ENCODE measurements at places on chromosomes 7 and 10.
A peak's percentile ranks its signal among the peaks of the same experiment; 100 is the strongest.

DNA sequence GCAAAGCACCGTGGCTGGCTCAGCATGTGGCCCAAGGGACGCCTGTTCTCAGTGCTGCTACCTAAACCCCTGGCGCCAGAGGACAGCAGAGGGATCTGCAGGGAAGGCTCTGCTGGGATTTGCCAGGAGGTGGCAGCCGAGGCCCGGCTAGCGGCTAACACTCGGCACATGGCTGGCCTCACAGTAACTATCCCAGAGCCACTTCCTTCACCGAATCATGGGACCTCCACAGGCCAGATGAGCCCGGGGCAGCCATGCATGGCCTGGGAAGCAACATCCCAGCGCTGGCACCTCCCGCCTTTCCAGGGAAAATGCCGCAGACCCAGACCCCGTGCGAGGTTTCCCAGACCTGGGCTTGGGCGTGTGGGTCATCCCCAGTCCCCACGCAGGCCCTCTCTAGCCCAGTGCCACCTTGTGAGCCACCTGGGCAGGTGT, 36.4 kb downstream of the DPYSL4 start:
- peak; percentile 70 for DNase-seq

GRCh38 chr7:106480616-106481031, 180.3 kb downstream of the CCDC71L start:
- DNase-seq, result no peak

- no peak for DNase-seq
Measured at GRCh38 chr10:101165736-101166135, 34.6 kb downstream of the TLX1 start.

- DNase-seq, result no peak
Measured at GRCh38 chr7:63038987-63039386, 959.7 kb upstream of the ZNF722 start.

- DNase-seq, result no peak
Measured at GRCh38 chr7:77985974-77986339, 187.4 kb downstream of the PHTF2 start.

DNA sequence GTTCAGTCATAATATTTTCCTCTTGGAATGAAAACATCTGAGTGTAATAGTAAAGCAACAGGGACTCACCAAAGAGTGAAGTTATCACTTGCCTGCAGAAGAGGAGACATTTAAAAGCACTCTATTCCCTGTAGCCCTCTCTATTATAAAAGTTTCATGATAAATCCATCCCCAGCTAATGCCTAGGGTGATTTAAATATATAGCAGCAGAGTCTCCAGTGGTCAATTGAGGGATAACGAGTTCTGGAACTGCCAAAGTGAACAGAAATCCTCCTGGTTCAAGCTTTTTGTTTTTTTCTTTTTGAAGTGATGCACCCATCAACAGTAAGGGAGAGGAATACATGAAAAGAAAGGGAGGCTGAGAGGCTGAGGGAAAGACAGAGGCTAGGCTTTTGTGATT, 87.3 kb downstream of the EVX1 start:
- DNase-seq, result no peak

GRCh38 chr10:47053081-47053798, 142.0 kb downstream of the PTPN20 start:
- no peak for DNase-seq

DNA sequence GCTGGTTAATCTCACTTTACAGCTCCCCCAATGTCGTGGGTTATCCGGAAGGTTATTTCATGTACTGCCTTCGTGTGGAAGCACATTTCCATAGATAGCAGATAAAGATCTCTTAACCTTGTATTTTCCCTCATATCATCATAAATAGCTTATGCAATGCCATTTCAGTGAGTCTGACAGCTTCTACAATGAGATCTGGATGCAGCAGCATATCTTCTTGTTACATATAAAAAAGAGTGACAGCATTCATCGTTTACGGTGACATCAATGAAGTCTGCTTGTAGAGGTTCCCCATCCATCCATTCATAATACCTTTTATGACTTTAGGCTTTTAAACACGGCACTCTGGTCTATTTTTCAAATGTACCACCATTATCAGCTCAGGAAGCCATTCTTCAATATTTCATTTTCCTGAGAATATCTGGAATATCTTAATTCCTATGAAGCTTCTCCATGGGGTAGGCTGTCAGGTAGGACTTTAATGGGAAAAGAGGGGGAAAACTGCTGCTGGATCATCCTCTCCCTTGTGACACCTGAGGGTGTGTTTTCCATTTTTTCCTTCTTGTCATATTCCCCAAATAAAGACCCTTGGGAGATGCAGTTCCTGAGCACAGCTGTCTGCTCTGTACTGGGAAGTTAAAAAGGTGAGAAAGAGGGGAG, 51.9 kb upstream of the CTBP2 start:
- DNase-seq, result no peak

DNA sequence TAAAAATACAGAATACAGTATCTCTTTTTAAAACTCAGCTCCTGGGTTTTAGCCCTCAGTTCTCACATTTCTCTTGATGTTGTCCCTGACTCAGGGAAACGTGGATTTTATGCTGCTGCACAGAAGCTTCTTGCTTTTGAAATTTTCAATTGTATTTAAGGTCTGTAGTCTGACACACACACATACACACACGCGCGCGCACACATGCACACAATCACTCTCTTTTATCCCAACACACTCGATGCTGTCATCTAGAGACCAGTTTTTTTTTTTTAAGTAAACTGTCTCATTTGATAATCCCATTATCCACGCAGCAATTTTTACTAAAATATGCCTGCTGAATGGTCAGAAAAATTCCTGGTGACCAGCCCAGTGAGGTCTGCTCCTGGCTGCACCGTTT, 108.6 kb downstream of the KMT2E start:
- DNase-seq, result no peak

DNA sequence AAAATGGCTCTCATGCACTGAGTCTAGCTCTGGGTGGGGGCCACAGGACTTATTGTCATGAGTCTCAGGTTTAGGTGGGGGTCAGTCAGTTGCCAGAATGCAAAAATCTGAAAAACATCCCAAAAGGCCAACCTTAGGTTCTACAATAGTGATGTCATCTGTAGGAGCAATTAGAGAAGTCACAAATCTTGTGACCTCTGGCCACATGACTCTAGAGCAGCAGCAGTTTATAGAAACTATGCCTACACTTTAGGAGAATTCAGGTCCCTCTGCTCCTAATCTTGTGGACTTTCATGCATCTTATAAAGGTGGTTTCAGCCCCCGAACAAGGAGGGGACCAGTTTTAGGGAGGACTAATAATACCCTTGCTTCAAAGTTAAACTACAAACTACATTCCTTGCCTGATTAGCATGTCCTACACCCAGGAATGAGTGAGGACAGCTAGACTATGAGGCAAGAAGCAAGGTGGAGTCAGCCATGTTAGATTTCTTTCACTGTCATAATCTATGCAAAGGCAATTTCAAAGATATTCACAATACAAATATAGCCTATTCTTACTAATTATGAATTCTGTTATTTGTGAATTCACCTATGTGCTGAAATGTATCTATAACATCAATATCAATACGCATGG, 123.5 kb upstream of the ADCY1 start:
- no peak for DNase-seq

GRCh38 chr7:133504825-133505224, 251.9 kb downstream of the EXOC4 start:
- DNase-seq, result no peak

DNA sequence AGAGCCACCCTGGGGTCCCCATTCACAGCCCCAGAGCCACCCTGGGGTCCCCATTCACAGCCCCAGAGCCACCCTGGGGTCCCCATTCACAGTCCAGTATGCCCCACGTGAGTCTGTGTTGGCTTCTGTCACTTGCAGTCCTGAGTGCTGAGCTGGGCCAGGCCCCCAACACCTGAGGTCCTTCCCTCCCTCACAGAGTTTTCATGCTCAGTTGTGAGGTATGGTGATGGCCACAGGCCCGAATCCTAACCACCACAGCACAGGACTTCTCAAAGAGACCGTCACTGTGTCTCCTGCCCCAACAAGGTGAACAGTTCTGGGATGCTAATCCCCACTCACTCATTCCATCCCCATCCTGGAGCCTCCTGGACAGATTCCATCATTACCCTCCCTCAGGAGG, 239.2 kb downstream of the PTPRN2 start:
- no peak for DNase-seq

GRCh38 chr7:46832136-46832535, 749.8 kb downstream of the TNS3 start:
- DNase-seq, result no peak

DNA sequence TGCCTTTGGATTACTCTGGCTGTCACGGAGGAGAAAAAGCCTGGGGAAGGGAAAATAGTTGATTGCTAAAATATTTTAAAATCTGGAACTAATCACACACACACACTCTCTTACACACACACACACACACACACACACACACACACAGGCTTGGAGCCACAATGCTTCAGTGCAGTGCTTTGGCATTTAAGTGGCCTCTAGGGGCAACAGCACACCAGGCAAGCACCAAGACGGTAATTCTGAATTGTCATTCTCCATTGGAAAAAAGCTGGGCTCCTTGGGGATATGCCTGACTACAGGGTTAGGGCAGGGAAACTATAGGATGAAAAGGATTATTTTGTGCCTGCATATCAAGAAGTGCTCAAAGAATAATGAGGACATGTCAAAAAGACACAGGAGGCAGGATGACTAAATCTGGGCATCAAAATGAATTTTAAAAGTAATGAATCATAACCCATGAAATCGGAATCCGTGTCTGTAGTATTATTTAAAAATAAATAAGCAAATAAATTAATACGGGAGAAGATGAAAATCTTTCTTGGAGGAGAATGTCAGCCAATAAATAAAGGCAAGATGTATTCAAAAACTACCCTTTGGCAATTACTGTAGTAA, 30.4 kb upstream of the DDC start:
- DNase-seq, result no peak

GRCh38 chr10:124423813-124424212, 5.1 kb upstream of the OAT start:
- DNase-seq, result no peak

GRCh38 chr7:158759245-158759614, 54.6 kb upstream of the NCAPG2 start:
- no peak for DNase-seq

- no peak for DNase-seq
Measured at GRCh38 chr7:25395976-25396375, 167.7 kb upstream of the NPVF start.

- no peak for DNase-seq
Measured at GRCh38 chr7:17020250-17020649, 138.5 kb upstream of the AGR3 start.

- DNase-seq, result no peak
Measured at GRCh38 chr7:146659732-146660131, 543.1 kb downstream of the CNTNAP2 start.

DNA sequence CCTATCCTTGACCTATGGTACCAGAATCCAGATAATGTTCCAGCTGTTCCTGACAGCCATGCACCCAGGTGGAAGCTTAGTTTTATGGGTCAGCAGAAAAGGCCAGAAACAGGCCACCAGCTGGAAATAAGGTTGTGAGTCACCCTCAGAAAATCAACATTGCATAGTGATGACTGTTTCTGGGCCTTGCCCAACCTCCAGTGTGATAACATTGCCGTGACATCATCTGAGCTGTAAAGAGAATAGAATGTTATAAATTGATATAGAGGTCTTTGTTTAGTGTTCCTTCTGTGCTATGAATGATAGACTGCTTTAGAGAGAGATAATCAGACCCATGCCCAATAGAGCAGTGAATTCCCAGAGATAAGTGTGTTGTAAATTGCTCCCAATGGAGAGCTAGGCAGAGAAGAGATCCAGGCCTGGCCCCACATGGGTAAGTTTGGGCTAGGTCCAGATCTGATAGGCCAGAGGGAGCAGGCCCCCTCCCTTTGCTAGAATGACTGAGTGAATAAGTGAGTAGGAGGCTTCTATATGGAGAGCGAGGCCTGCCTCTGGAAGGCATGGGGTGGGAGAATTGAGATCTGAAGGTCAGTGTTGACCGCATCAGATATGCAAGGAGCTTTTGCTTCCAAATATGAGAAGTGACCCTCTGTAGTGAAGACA, 14.2 kb upstream of the HPS1 start:
- DNase-seq, result no peak

DNA sequence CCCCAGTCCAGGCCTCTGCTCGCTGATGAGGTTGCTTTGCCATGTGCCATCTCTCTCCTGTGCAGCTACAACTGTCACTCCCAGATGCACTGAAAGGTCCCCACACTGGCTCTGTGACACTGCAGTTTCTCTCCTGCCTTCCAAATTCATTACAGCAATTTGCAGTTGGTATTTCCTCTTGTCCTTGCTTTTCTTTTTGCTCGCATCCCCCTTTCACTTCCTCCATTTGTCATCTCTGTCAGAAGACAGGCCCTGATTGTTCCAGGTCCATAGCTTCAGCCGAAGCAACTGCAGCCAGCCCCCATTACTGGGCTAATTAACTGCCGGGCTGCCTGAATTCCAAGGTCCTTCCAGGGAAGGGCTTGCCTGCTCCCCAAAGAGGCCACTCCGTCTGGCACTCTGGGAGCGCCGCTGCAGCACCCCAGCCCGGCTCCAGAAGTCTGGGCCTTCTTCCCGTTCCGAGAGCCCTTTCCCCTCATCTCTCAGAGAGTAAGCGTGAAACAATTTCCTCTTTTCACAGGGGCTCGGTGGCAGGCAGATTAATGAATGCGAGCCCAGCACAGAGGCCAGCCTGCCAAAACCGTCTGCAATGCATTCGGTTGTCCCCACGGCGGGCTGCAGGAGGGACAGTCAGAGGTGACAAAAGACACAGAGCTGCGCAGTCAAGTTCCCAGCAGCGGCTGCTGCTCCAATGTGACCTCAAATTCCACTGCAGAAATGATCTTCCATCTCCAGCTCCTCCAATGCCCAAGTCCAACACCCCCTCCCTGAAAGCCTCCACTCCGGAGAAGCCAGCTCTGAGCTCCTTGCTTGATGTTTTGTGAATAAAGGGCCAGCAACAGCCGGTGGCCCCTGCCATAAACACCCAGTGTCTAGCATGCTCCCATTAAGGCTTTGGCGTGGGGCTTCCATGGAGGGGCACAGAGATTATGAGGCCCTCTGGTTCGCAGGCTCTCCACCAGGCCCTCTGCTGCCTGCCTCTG, 279.4 kb upstream of the HABP2 start:
- no peak for DNase-seq

DNA sequence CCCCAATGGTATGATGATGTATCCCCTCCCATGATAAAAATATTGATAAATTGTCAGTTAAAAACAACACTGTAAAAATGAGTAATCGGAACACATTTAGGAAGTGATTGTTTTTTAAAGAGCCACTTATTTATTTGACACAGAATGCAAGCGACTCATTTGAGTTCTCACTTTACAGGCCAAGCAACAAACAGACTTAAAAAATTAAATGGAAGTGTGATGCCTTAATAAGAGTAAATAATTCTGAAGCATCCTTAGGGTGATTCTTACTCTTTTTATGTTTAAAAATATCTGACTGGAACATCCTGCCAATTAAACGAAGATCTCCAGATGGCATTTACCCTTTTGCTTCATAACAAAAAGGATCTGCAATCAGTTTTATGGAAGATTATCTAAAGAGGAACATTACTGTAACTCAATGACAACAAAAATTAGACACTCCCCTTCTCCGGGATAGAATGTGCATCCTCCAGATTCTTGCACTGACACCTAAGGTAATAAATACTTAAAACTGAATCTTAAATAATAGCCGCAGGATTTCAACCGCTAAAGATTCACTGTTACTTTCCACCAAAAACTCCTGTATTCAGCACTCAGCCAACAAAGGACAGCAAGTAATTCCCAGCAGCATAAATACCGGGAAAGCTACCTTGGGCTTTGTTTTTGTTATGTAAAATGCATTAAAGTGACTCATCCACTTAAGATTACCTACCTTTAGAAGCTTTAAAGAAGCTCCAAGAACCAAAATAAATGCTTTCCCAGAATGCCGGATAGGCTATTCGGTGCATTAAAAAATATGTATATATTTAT, 1.7 kb downstream of the CACNA2D1 start:
- DNase-seq, result no peak

GRCh38 chr10:80659289-80659688, 121.6 kb downstream of the SH2D4B start:
- DNase-seq, result no peak

GRCh38 chr7:95267754-95268153, 56.6 kb downstream of the PON1 start:
- no peak for DNase-seq
